ENCODE measurements at places on chromosomes 12 and 14. TPM values are rescaled to one million over a fixed set of nuclear protein-coding genes. Genes with fewer than 3 reads are reported as not detected.

GRCh38 chr12:76878099-76878898, 520 bp downstream of the CSRP2 start:
- DNase-seq = peak; percentile 17

DNA sequence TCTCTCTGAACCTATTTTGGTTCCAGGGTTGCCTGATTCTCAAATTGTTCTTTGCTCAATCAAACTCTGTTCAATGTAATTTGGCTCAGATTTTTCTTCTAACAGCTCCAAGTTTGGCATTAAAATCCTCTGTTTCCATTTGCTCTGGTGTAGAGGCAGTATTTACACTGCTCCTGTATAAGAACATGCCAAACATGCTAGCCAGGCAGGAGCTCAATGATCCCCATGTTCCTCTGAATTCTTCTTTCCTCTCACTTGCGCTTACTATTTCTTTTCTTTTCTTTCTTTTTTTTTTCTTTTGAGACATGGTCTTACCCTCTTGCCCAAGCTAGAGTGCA, 17.2 kb downstream of the SDR9C7 start:
- DNase-seq = no peak

CMA1 gene
- total RNA-seq = not detected

ACOT4 gene
- 0.26 TPM for total RNA-seq
